ENCODE measurements at places on chromosomes 16 and 17.
A peak's percentile ranks its signal among the peaks of the same experiment; 100 is the strongest.

DNA sequence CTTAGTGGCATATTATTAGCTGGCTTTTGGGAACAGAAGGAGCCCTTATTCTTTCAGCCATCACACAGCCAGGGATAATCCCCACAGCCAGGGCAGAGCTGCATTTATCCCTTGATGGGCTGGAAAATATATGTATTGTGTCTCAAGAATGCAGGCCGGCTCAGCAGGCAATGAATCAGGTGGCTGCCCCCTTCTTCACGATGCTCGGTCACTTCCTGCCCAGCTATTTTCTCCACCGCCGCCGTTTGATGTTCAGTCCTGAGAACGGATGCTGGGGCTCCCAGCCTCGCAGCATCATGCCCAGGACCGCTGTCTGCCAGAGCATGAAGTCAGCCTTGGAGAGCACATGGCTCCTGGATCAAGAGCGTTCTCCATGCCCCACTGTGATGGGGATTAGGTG is 4.3 kb upstream of the MYH3 start:
- no peak for DNase-seq

DNA sequence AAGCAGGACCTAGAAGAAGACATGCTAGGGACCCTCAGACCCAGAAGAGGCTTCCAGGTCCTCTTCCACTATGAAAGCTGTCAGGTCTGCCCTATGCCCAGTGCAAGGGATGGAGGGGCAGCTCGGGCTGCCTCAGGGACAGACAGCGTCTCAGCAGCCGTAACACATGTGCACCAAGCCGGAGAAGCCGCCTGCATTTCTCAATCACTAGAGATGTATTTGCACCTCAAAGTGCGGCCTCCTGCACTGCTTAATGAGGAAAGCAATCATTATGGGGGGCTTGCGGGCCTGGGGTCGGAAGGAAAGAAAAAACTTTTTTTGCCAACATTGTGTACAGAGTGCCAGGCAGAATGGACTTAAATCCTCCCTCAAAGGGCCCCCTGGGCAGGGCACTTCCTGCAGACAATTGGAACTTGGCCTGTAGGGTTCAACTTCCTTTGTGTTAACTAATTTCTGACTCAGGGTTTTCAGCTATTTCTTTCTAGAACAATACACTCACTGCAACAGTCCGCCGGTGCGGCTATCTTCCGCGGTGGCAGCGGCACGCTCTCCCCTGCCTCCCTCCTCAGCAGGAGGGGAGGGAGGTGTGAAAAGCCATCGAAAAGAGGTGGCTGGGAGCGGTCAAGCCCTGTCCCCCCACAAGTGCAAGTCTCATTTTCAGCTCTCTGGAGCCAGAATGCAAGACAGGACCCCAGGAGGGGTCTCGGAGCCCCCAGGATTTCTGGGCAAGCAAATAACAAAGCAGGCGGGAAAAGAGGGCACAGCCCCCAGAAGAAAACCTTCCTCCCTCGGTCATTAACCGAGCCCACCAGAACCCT is 101.2 kb downstream of the ZNF423 start:
- no peak for DNase-seq

DNA sequence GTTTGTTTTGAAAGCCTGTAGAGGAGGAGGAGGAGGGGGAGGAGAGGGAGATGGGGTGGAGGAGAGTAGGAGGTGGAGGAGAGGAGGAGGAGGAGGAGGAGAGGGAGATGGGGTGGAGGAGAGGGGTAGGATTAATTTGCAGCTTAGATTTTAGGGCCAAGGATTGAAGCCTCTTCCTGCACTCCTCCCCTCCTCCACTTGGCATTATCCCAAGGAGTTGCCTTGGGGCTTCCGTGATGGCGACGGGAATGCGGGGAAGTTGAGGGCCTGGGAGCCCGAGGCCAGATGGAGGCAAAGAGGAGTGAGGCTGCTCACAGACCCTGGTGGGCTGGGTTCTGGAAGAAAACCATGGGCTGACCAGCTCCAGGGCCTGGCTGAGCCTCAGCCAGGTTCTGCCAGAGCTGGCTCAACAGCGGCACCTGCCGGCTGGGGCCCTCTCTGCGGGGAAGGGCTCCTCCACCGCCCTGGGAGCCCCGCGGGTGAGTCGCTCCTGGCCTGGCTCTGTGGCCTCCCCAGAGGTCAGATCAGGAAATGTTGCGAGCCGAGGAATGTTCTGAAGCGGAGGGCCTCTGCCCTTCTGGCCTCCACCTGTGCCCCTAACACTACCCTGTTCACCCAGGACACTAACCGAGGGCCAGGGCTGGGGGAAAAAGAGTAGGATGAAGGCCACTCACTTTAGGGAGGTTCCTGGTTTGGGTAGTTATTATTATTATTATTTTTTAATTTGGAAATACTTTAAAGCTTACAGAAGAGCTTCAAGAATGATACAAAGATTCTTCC is 23.9 kb upstream of the FMNL1 start:
- peak; percentile 86 for DNase-seq

- DNase-seq = no peak
These were observed 36.8 kb downstream of the TRIM37 start for GRCh38 chr17:59069856-59070255.

DNA sequence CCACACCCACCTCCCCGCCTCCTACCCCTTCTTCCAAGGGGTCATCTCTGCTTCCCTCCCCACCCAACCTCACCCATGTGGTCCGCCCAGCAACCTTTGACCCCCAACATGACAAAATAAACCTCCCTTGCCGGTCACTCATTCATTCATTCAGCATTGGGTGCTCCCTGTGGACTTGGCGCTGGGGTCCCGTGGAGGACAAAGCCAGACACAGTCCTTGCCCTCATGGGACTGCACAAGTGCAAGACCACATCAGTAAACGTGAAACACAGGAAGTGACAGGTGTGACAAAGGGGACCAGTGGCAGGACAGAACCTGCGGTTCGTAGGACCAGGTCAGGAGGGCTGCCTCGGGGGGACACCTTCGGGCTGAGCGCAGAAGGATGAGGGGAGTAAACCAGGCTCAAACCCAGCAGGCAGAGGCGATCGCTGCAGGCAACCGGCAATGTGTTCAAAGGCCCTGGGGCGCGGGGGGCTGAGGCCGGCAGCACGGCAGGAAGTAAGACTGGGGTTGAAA is 185.4 kb downstream of the SEC14L1 start:
- DNase-seq = no peak

DNA sequence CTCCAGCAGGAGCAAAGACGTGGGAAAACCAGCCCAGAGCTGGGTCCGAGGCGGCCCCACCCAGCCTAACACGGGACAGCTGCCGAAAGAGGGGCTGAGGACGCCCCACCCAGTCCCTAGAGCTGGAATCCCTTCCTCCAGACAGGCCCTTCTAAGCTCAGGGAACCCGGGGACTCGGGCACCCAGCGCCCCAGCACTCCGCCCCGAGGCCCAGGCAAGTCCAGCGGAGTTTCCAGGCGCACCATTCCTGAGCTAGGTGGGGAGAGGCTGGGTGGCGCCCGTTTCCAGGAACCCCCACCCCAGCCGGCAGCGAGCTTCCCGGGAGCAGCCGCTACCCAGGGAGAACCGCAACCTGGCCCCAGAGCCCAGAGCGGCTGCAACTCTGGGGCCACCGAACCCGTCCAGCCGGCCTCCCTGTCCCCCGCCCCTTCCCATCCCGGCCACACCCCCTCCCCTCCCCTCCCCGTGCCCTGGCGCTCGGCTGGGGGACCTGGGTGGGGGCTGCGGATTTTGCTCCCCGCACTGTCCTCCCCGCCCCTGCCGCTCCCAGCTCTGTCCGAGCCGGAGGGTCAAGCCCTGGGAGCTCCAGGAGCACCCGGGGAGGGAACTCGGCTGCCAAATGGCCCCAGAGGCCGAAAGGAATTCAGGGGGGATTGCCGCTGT is 536 bp downstream of the TMC6 start:
- peak; percentile 60 for DNase-seq

All from hepatic stellate cell (primary cell).